ENCODE measurements at places on chromosomes 2 and 18. TPM values are rescaled to one million over a fixed set of nuclear protein-coding genes. Genes with fewer than 3 reads are reported as not detected.

DNA sequence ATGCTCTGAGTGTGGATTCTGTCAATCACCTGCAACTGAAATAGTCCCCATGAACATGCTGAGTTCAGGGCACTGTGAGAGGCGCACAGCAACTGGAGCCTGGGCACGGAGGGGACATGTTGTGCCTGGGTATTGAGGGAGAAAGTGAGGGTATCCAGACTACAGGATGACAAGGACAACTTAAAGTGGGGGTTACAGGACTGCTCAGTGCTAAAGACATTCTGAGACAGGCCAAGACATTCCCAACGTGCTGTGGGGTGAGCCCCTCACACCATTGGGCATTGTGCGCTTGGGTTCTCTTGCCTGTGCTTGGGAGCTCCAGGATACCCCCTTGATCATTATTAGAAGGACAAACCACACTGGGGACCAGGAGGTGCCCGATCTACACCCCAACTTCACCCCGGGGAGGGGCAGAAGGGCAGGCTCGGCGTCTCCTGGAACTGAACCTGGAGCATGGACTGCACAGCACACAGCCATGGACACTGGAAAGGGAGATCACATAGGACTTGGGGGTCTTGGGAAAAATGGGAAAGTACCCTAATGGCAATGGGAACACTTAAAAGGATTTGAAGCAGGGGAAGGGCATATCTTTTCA lies 72.5 kb upstream of the HDAC4 start:
- DNase-seq, result no peak

DNA sequence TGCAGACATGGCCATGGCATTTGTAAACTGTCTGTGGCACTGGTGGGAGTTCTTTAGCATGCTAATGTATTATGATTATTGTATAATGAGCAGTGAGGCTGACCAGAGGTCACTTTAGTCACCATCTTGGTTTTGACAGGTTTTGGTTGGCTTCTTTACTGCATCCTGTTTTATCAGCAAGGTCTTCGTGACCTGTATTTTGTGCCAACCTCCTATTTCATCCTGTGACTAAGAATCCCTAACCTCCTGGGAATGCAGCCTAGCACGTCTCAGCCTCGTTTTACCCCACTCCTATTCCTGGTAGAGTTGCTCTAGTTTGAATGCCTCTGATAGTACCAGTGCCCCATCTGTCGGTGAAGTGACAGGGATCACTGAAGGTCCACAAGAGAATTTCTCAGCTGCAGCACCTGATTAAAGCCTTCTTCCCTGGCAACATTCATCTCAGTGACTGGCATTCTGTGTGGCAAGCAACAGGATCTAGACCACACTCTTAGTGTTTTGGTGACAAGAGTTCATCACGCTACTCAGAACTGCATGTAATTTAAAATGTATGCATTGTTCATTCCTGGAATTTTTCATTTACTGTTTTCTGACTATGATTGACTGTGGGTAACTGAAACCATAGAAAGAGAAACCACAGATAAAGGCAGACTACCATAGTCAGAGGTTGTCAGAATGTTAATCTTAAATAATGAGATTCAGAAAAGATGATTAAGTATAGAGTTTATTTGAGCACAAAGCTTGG lies 43.0 kb upstream of the GPR39 start:
- DNase-seq, result no peak

GRCh38 chr18:57569133-57569532 lies 17.4 kb downstream of the FECH start:
- no peak for DNase-seq

GRCh38 chr2:202116691-202117090 lies 43.6 kb downstream of the KIAA2012 start:
- peak; percentile 33 for DNase-seq

DNA sequence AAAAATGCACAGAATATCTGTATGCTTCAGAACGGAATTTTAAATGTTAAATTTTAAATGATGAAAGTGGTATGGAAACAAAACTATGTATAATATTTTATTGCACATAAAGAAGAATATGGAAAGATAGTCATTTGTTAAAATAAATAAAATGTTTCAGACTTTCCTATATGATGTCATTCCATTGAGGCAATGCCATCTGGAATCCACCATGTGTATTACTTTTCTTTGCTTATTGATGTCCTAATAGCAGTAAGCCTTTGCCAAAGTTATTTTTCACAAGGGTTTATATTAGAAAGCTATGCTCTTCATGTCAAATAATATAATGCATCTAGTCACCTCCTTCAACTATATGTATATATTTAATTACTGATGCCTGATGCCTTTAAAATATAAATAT lies 601.6 kb upstream of the PKDCC start:
- DNase-seq, result no peak

GRCh38 chr2:78750219-78750618 lies 275.3 kb upstream of the REG3G start:
- no peak for DNase-seq

DNA sequence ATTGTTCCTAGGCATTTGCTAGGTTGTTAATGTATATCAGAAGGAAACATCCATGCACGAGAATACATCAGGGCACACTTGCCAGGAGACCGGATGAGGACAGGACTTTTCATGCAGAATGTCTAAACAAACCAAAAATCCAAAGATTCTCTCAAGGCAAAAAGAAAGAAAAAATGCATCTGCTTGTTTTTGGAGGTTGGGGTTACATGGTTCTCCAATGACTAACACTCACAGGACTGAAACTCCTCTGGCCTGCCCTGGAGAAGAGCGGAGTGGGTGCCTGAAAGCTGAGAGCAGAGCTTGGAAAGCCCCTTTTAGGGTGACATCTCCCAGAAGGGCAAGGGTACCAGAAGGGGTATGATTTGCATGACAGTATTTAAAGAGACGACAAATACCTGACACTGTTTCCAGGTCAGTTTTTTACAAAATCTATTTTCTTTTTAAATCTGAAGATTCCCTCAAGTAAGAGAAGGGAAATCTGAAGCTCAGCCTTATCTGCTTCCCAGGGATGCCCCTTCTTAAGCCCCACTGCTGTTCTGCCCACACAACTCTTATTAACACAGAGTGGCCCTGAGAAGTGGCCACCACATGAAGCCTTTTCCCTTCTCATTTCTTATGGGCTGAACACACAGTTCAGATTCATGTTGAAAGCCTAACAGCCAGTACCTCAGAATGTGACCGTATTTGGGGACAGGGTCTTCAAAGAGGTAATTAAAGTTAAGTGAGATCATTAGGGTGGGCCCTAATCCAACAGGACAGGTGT lies 216.4 kb downstream of the STK39 start:
- DNase-seq, result peak; percentile 37

GRCh38 chr2:189933911-189934399 lies 128.6 kb downstream of the MSTN start:
- DNase-seq, result peak; percentile 54

GRCh38 chr2:172053486-172053885 lies 31.8 kb upstream of the DLX1 start:
- DNase-seq, result no peak

DNA sequence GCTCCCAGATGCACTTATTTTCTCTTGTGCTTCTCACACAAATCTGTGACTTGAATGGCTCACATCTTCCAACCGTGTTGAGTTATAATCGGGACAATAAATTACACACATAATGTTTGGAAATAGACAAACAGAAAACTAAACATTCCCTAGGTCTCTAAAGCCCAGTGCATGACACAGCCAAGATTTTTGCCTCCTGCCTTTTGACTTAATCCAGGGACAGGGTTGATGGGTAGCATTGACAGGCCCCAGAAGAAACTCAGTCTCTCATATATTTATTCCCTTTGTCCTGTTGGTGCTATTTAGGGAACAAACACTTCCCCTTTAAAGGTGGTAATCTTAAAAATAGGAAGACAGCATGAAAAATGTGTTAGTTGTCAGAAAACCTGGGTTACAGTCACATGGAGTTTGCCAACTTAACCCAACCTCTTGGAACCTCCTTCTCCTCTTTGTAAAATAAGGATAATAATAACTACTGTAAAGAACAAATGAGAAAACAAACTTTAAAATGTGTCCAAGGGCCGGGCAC lies 24.0 kb upstream of the ARPC2 start:
- no peak for DNase-seq

- no peak for DNase-seq
Observed at GRCh38 chr18:6478121-6478520, 63.4 kb upstream of the L3MBTL4 start.

DNA sequence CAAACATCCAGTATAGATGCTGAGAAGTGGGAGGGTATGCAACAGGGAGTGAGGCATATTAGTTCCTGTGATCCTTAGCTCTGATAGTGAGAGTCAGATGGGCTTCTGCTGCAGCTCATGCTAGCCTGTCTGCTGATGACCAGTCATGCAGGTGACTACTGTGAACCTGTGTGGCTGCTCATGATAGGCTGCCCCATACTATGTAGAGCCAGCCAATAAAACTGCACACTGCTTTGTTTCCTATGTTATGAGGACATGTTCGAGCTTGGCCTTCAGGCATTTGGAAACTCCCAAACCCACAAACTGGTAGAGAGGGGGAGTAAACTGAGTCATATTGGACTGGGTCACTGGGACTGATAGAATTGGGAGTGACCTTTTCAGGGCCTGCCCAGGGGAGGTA lies 20.1 kb upstream of the SERPINE2 start:
- no peak for DNase-seq

GRCh38 chr2:100358554-100358953 lies 36.3 kb upstream of the LONRF2 start:
- DNase-seq, result no peak

GRCh38 chr18:53241161-53241560 lies 901.2 kb downstream of the DCC start:
- no peak for DNase-seq

Gene GALR1
- total RNA-seq, result not detected

Gene SGPP2
- 0.10 TPM for total RNA-seq

Gene UPP2
- not detected for total RNA-seq

Gene RND3
- 41.7 TPM for total RNA-seq

Gene IKZF2
- total RNA-seq, result 3.8 TPM

Gene CAPN14
- 0.96 TPM for total RNA-seq

Gene LOXL3
- 93.6 TPM for total RNA-seq

Gene ONECUT2
- total RNA-seq, result 0.12 TPM

Gene DUSP11
- 49.3 TPM for total RNA-seq

All from RPMI7951 (cell line).